ENCODE measurements at places on chromosomes 4 and X. TPM values are rescaled to one million over a fixed set of nuclear protein-coding genes. Genes with fewer than 3 reads are reported as not detected.

Gene TLR8
- 0.20 TPM for total RNA-seq

Gene MAGEB17
- not detected for total RNA-seq

Gene PRSS12
- 0.83 TPM for total RNA-seq

Gene GLRA2
- total RNA-seq = not detected

Gene SPARCL1
- total RNA-seq = 5.1 TPM

DNA sequence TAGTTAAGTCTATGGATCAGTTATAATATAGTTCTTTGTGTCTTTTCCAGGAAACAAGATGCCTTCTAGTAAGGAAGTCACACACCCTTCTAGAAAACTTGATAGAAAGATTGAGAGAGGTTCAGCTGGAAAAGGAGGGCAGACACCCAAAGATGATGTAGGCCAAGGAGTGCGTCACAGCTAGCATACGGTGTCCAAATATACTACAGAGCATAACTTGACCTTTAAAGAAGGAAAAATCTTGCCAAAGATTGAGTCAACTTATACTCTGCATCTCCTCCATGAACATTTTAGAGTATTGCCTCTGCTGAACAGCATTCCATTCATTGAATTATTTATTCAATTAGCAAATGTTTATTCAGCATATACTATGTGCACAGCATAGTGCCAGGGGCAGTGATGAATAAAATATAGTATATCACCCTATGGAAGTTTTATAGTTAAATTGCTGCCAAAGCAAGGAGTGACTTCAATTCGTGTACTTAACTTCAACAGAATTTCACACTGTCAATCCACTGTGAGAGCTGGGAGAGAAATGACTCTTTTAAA is 51.9 kb upstream of the SLC6A14 start:
- no peak for DNase-seq

- no peak for DNase-seq
These were observed 48.9 kb downstream of the FNIP2 start for GRCh38 chr4:158817562-158818296.

- DNase-seq = no peak
These were observed 1587.4 kb upstream of the AGA start for GRCh38 chr4:179029683-179030082.

DNA sequence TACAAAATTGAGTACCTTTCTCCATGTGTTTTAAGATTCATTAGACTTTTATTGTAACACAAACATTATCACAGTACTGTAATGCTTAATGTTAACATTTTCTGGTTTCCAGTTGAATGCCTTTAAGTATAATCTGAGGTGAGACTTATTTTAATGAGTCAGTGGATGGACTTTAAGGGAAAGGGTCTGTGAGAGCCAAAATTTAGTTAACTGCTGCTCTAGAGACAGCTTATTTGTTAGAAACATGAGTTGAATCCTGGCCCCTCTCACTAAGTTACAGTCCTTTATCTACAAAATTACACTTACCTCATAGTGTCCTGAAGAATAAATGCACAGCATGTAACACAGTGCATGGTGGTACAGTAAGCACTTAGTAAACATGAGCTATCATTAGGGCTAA is 66.0 kb downstream of the PGRMC2 start:
- no peak for DNase-seq

DNA sequence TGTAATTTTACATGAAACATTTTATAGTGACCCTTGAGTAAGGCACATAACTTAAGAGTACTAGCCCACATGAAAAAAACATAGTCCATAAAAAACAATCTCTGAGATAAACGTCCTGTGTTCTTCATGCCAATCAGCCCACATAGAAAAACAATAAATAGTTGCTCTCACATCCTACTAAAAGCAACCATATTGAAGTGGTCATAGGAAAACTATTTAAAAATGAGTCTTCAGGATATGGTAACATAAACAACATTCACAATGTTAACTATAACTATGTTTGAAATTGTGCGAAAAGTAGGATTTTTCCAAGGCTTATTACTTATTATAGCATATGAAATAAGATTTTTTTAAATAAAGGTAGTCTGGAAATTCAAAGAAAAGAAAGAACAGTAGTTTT is 77.1 kb upstream of the EPHA5 start:
- no peak for DNase-seq

GRCh38 chr4:58064653-58065052 is 954.5 kb upstream of the IGFBP7 start:
- DNase-seq = no peak

DNA sequence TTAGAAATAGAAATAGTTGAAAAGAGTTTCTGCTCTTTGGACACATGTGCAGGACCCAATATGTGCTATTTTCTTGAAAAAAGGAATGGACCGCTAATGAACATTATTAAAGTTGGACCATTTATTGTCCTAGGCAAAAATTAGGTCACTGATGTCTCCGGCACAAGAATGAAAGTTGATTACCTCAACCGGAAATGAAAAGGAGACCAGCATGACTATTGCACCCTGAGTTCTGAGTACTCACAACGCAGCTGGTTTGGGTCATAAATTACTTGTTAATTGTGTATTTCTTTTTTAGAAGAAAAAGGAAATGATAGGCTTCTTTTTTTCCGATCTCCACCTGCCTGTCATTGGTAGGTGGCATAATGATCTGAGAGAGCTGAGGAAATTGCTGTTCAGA is 232.7 kb downstream of the ARHGAP24 start:
- no peak for DNase-seq

DNA sequence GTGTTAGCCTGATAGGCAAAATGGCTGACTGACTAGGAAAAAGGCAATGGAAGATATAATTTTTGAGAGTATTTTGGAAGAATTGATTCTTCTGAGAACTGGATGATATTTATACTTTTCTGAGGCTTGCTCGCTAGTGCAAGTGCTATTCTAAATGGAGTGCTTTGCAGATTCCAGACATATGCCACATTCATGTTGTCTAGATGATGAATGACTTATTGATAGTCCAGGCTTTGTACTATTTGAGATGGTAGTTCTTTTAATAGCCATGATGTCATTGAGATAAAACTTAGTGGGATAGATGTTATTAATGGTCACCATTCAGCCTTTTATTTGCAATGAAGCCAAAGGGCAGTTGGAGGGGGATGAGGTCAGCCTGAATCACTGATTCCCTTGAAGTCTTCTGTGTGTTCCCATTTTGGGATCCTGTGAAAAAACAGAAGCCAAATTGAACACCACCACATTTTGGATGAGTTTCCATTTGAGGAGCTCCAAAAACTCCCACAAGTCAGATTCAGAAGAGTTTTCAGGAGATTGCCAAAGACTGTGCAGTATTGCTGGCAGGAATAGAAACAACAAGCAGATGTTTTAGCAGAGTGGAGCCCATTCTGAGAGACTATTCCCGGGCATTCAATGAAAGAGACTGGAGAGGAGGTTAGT is 184.1 kb downstream of the IL1RAPL2 start:
- DNase-seq = no peak

DNA sequence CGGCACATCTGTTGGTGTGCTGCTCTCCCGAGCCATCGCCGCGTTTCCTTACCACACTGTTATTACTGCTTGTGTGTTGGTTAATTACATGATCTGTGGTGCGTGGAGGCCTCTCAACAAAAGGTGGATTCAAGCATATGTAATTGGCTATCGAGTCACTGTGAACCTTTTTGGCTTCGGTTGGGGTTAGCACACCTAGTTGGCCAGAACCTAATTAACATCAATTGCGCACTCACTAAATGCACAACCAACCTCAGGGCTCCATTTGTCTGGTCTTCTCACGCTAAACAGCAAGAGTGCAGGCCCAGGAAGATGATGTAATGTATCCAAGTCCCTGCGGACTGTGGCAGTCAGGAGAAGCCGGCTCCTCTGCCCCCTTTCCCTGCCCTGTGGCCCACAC is 17.4 kb downstream of the ENPP6 start:
- DNase-seq = no peak

DNA sequence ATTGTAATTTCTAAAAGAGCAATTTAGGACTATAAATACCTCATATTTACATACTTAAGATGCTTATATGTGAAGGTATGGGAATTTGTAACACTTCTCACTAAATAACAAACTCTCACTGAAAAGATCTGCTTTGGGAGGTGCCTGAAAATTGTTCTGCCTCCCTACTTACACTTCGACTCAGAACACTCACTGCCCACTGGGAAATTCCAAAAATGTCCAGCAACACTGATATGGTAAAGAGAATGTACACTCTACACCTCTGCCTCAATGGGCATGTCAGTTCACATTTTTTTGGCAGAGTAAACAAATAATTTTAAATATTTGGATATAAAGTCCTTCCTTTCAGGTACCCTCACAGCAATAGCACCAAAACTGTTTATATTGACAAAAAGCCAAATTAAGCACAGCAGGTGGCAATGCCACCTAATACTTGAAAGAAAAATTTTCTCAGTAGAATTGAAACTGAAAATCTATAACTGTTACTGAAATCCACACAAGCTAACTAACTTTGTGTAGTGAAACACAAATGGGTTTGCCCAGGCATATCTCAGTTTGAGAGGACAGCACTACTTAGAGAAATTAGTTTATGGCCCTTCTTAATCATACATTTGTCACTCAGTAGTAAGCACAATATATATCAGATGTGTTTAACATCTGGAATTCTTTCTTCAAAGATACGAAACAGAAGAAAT is 67.1 kb downstream of the PRDM5 start:
- DNase-seq = no peak

DNA sequence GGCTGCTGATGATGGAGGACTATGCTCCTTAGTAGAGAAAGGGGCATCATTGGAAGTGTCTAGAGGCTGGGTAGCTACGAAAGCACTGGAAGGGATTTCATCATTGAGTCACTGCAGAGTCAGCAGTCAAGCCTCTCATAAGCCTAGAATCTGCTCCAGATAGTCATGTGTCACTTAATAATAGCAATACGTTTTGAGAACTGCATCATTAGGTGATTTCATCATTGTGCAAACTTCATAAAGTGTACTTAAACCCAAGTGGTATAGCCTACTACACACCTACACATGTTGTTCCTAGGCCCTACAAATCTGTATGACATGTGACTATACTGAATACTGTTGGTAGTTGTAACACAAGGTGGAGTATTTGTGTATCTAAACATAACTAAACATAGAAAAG is 165.6 kb downstream of the PTTG2 start:
- DNase-seq = no peak

- no peak for DNase-seq
These were observed 106.0 kb downstream of the TMEM144 start for GRCh38 chr4:158316264-158316663.

GRCh38 chrX:28586286-28586685 is 960 bp upstream of the IL1RAPL1 start:
- no peak for DNase-seq

DNA sequence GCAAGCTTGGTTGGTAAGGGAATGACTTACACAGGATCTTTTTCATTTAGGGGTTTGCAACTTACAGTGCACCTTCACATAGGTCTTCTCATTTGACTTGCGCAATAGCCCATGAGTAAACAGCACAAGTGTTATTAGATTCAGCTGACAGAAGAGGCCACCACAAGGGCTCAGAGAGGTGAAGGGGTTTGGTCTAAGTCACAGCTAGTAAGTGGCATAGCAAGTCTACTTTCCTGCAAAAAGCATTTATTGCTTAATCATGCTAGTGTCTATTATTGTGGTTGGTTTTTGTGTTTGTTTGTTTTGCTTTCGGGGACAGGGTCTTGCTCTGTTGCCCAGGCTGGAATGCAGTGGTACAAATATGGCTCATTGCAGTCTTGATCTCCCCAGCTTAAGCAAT is 83.3 kb downstream of the SPRY1 start:
- no peak for DNase-seq
